ENCODE measurements at places on chromosomes 13 and 19. TPM values are rescaled to one million over a fixed set of nuclear protein-coding genes. Genes with fewer than 3 reads are reported as not detected.

The CYP2S1 gene
- 5.6 TPM for total RNA-seq

The SH3GL1 gene
- 99.7 TPM for total RNA-seq

The ZSCAN1 gene
- not detected for total RNA-seq

GRCh38 chr19:30311911-30312310 lies 60.3 kb upstream of the ZNF536 start:
- DNase-seq = no peak

GRCh38 chr13:41915081-41915480 lies 45.8 kb downstream of the VWA8 start:
- DNase-seq = peak; percentile 33

The WASF3 gene
- 4.7 TPM for total RNA-seq

- no peak for DNase-seq
Observed at GRCh38 chr19:36773223-36773579, 594 bp upstream of the ZNF850 start.

GRCh38 chr19:47613165-47614020 lies 4.5 kb downstream of the BICRA start:
- peak; percentile 58 for DNase-seq

- DNase-seq = no peak
Observed at GRCh38 chr19:44840811-44841210, 5.3 kb upstream of the NECTIN2 start.

DNA sequence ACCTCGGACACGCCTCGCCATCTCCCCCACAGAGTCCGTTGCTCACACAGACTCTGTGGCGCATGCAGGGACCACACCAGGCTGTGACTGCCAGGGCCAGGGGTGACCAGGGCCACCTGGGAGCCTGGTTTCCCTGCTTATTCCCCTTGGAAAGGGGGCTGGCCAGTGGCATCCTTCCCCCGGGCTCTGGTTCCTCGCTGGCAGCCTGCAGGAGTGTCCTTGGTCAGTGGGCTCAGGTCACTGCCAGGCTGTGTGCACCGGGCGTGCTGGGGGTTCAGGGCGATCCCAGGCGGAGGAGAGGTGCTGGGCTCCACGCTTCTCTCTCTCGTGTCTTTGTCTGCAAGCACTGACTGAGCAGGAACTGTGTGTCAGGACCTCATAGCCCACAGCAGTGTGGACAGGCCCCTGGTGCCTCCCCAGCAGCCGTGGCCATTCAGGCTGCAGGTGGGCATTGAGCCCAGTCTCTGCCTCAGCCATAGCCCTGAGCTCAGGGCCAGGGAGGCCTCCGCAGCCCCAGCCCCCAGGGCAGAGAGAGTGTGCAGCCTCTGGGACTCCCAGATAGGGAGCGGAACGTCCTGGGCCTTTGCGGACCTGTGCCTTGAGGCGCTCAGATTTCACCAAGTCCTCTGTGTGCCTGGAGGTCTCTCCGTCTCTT lies 6.5 kb downstream of the PIAS4 start:
- DNase-seq = no peak
